ENCODE measurements at places on chromosomes 4 and X.

- peak; percentile 73 for DNase-seq
Measured at GRCh38 chrX:14591976-14592375, 62.6 kb downstream of the GLRA2 start.

DNA sequence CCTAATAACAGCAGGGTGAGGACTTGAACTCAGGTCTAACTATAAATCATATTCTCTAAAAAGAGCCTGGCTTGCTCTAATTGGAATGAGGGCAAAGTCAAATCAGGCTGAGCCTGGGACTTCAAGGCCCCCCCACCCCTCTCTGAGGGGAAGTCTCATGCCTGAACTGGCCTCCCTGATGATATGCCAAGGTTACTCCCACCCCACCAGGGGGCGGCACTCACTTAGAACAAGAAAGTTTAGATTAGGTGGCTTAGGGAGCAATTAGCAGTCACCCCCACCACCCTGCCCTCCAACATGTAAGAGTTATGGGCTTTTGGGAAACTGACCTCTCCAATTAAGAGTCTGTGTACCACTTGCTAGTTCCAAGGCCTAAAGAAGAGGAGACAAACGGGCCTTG, 2.7 kb downstream of the FOXO4 start:
- peak; percentile 43 for DNase-seq

- DNase-seq: no peak
Measured at GRCh38 chr4:147799986-147800555, 68.2 kb downstream of the ARHGAP10 start.

- DNase-seq: no peak
Measured at GRCh38 chrX:40998123-40998522, 87.1 kb upstream of the USP9X start.

- no peak for DNase-seq
Measured at GRCh38 chr4:76515975-76516843, 81.2 kb downstream of the SHROOM3 start.

GRCh38 chrX:146224442-146224841, 406.8 kb downstream of the SLITRK2 start:
- no peak for DNase-seq

GRCh38 chr4:42750091-42750490, 93.2 kb upstream of the ATP8A1 start:
- no peak for DNase-seq

GRCh38 chrX:118239178-118239870, 106.6 kb upstream of the WDR44 start:
- no peak for DNase-seq

DNA sequence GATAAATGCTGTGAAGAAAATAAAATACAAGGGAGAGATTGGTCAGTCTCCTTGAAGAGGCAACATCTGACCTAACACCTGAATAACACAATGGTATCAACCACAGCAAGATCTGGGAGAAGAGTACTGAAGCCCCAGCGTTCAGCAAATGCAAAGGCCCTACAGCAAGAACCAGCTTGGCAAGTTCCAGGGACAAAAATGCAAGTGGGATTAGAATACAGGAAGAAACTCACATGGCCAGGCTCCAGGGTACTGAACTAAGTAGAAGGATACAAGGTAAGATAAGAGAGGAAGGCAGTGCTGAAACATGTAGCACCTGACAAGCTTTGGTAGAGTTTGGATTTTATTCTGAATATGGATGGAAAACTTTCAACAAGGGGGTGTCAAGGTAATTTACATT, 3.6 kb downstream of the SMIM14 start:
- DNase-seq: no peak

DNA sequence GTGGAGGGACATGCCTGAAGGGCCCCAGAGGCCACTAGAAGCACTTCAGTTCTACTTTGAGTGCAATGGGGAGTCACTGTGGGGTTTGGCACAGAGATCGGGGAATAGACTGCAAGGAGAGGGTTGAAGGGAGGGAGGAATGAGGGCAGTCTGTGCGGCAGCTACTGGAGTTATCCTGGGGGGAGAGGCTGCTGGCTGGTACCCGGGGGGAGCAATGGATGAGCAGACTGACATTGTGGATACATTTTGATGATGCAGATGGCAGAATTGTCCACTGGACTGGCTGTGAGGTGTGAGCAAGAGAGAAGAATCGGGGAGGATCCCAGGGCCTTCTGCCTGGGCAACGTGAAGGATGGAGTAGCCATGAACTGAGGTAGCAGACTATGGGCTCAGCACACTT, 2.8 kb upstream of the MAMLD1 start:
- DNase-seq: no peak

DNA sequence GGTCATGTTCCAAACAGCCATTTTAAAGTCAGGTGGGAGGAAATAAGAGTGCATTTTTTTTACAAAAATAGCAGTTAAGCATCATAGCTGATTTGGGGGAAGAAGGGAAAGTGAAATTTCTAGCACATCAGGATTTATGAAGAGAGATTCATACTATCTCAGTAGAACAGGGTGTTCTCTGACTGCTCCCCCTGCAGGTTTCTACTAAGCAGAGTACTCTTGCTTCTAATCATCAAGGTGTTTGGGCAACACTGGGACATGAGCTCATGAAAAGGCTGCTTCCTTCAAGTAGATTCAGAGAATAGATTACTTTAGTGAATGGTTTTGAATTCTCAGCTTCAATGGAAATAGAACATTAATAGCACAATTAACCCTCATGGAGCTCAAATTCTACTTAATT, 591.4 kb upstream of the PCDH10 start:
- DNase-seq: no peak

DNA sequence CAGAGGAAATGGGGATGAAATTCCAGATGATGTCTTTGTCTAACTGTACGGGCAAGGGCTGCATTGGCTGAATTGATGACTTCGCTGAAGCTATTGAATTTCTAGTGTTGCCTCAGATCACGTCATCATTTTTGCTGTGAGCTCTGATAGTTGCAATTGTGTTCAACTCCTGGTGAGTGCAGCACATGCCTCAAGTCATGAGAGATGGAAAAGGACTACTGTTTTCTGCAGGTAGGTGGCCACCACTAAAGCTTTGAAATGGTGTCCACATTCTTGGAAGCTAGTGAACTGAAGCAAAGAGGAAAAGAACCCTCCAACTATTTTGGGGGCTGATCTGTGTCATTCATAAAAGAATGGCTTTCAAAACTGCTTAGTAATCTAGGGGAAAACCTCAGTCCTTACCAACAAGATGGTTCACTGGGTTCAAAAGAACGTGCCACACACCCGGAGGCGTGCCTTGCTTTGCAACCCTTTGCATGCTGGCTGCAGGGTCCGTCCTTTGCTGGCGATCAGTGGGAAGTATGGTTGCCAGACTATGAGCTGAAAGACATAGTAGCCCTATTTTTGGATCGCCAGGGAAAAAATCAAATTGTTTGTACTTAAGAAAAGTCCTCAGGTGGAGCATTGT, 88.1 kb upstream of the STOX2 start:
- no peak for DNase-seq

- DNase-seq: no peak
Measured at GRCh38 chr4:183986291-183986970, 81.3 kb downstream of the STOX2 start.

- DNase-seq: no peak
Measured at GRCh38 chr4:102527695-102528283, 26.6 kb downstream of the NFKB1 start.

DNA sequence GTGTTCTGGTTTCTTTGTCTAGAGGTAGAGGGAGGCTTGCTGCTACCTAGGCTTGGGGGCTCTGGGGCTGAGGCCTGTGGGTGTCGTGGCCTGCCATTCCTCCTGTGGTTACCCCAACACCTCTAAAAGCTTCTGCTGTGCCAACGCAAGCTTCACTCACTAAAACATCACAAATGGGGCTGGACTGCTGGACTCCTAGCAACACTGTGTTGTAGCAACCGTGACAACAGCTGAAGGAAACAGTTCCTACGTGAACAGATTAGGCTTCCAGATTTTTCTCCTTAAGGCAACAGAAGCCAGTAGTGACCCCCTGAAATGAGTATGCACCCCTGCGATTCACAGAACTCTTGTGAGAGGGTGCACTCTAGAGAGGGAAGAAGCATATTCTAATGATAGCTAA, 138.3 kb upstream of the TEX13D start:
- DNase-seq: no peak

- DNase-seq: no peak
Measured at GRCh38 chr4:115334736-115335411, 221.5 kb upstream of the NDST4 start.

DNA sequence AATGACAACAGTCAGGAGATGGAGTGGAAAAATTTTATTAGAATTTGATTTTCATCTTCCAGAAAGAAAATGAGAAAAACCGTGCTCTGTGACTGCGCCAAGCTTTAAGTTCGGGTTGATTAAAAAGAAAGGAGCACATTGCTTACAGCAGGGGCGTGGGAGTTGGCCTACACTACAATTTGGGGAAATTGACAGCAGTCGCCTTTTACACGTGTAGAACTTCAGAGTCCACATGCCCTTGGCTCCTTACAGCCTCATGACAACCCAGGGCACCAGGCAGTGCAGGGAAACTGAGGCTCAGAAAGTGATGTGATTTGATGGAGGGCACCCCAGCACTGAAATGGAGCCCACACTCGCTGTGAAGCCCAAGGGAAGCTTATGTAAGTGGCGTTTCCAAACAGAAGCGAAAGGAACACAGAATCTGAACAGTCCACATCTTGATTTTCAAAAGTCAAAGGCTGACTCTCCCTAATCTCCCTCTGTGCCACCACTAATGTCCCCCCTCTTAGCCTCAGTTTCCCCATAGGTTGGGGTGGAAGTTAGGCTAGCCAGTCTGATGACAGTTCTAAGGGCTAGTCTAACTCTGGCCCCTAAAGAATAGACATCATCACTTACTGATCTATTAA, 5.5 kb downstream of the PPP2R2C start:
- DNase-seq: no peak

GRCh38 chr4:59179372-59179771, 2020.8 kb upstream of the ADGRL3 start:
- no peak for DNase-seq

DNA sequence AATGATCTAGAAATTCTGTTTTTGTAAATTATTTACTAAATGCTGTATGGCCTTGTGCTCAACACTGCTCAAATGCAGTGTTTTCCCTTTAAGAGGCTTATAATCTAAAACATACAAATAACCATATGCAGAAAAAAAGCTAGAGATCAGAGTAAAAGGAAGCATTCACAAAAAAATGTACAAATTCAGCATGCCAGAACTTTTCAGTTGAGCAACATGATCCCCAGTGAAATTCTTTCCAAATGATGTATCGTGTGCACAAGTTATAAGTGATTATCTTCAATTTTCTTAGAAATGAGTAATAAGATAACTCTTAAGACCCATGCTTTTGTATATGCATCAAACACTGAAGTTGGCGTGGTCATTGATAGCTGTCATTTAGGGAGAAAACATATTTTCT, 5.0 kb downstream of the GPC3 start:
- peak; percentile 67 for DNase-seq

DNA sequence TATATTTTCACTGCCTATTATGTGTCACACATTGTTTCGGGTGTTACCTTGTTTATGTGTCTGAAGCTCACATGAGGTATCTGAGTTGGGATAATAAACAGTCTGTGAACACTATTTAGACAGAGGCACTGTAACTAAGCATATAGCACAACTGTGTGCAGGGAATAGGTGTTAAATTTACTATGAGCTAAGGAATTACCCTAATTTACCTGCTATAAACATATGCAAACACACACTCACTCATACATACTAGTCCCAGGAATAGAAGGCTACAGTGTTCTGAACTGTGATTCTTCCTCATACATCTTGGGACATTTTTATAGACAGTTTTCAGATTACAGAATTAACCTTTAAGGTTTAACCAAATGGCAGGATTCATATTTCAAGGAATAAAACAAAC, 127.6 kb upstream of the SPANXN4 start:
- DNase-seq: no peak

DNA sequence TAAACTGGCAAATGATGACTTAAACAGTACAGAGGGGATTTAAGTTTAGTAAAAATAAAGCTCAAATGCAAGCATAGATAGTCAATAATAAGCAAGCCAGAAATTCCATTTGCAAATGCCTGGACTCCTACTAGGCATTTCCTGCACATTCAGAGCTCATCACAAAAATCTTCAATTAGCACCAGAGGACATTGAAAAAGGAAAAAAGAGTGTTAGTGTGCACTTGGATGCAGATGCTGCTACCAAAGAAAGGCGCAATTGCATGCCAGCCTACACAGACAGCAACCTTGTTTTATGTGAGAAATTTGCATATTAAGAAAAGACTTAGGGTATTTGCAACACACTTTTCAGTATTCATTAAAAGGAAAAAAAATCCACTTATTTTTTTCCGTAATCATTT, 282.1 kb downstream of the GRIA2 start:
- DNase-seq: no peak

DNA sequence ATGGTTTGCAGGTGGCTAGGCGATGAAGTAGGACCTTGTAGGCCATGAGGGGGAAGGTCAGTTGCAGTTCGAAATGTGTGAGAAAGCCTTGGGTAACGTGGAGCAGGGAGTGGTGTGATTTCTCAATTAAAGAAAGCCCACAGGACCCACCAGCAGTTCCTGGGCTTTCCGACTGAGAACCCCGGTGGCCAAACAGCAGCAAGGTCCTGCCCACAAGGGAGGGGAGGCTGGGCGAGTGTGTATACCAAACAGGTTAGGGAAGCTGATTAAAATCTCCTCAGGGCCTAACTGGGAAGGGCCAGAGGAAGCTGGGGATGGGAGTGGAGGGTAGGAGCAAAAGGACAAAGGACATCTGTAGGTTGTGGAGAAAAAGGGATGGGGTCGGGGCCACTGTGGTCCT, 2.4 kb downstream of the ATP6AP1 start:
- DNase-seq: no peak

- DNase-seq: no peak
Measured at GRCh38 chrX:119337201-119337600, 61.9 kb upstream of the SLC25A43 start.

DNA sequence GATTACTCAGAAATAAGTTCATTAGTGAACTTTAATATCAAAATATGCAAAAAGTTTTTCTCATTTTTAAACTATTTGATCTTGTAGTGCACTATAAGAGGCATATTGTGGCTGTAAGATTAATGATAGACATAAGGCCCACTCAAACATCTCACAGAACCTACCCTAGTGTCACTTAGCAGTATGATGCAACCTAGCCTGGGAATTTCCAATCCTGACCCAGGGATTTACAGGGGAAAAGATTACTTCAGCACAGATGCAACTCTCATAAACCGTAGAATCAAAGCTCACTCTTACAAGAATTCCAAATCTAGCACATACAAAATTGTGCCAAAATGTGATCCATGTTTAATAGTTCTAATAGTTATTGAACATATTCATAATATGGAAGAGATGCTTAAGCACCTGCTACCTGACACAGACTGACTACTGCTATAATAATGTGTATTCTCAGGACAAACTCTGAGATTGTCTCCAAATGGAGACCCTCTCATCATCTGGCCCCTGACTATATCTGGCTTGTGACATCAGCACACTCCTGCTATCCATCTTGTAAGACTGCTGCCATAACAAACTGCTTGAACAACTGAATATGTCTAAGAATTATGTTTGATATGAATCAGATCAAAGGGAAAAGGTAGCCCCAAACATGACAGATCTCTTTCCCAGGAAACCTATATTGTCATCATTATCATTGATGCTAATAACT, 271.9 kb downstream of the PABPC4L start:
- DNase-seq: peak; percentile 3

Data from fibroblast of skin of back (primary cell).